ENCODE measurements at places on chromosomes 6 and 20. TPM values are rescaled to one million over a fixed set of nuclear protein-coding genes. Genes with fewer than 3 reads are reported as not detected.

Gene HMGN3
- total RNA-seq: 72.3 TPM

Gene DDRGK1
- total RNA-seq: 23.0 TPM

Gene SLC13A3
- 303 TPM for total RNA-seq

Gene ANKRD60
- total RNA-seq: not detected

Gene LGSN
- total RNA-seq: 0.39 TPM

Gene LRRC1
- total RNA-seq: 15.8 TPM

Gene COL19A1
- total RNA-seq: 4.0 TPM

Gene SEMG2
- not detected for total RNA-seq

Gene LAMA4
- 317 TPM for total RNA-seq

Gene UBE3D
- 17.0 TPM for total RNA-seq

Gene CPNE5
- 9.6 TPM for total RNA-seq

Gene NECAB3
- 27.5 TPM for total RNA-seq

Gene LPIN3
- total RNA-seq: 3.1 TPM

Gene BCL2L1
- 66.5 TPM for total RNA-seq

Gene LKAAEAR1
- 2.1 TPM for total RNA-seq

Gene C20orf141
- not detected for total RNA-seq

Gene OR2W1
- not detected for total RNA-seq

Gene DNAH8
- 0.06 TPM for total RNA-seq

Gene WFDC5
- 0.28 TPM for total RNA-seq

Gene RALGAPB
- total RNA-seq: 53.6 TPM

Gene TSBP1
- total RNA-seq: not detected

Gene PLCB4
- total RNA-seq: 32.5 TPM

Gene HIVEP1
- 23.0 TPM for total RNA-seq

Gene ZNF165
- 0.99 TPM for total RNA-seq

Gene MKKS
- total RNA-seq: 29.8 TPM

Gene ZSWIM3
- 8.8 TPM for total RNA-seq

Gene LYRM2
- total RNA-seq: 33.9 TPM

Gene C6orf141
- total RNA-seq: 1.4 TPM

Gene BTN1A1
- total RNA-seq: 0.11 TPM

All from spinal cord (tissue), 10 donors.